Erythroblast (primary cell): ENCODE measurements at places on chromosomes 5 and 9.
A peak's percentile ranks its signal among the peaks of the same experiment; 100 is the strongest.

GRCh38 chr5:1692381-1692780 is 107.3 kb downstream of the MRPL36 start:
- DNase-seq: no peak

- DNase-seq: no peak
These were observed 6.0 kb upstream of the RICTOR start for GRCh38 chr5:39080168-39080567.

DNA sequence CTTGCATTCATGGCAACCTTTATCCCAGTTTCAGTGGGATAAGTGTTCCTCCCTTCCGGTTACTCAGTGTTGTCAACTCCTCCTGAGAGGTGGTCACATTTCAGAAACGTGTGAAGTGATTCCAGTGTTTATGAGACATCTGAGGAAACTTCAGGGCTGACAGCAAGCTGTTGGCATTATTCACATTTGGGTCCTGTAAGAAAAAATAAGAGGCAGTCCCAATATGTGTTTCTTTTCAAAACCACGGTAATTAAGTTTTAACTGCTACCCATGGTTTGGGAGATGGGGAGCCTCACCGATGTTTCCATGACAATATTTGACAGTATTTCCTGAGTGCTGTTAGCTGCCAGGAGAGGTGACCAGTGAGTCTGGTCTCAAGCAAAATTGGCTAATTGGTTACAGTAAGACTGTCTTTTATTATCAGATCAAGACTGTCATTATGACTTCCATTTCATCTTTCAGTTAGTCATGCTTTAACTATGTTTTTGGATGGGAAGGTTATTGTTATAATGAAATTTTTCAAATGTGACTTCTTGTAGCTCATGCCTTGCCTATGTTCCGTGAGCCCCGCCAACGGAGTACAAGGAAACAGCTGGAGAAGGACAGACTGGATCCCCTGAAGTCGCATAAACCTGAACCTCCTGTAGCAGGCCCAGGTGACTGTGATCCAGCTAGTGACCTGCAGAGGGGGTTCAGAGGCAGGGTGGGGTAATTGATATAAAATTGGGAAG is 115.3 kb downstream of the GDNF start:
- DNase-seq: no peak

DNA sequence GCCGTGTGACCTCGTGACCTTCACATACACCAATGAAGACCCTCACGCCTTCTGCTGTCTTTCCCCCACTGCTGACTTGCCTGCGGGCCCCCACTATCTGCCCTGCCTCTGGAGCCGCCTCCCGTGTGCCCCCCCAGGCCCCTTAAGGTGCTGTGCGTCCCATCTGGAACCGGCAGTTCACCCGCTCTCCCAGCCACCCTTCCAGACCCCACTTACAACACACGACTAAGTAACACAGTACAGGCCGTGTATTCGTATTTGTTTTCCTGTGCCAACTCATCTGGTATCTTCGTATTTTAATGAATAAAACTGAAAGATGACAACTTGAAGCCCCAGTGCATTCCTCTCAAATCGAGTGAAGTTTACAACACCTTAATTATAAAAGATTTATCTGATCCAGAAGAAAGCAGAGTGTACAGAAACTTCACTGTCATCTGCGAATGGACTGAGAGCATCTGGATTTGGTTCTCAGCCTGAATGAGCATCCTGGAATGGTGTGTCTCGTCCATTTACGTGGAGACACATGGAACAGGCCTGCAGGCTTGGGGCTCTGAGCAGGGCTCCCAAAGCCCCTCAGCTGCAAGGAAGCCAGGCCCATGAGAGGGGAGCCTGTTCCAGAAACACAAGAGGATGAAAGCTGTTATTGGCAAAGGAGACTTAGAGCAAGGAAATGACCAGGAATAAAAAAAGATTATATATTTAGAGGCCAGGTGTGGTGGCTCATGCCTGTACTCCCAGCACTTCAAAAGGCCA is 21.9 kb upstream of the TERT start:
- no peak for DNase-seq

GRCh38 chr9:37995961-37996818 is 72.8 kb downstream of the SHB start:
- DNase-seq: peak; percentile 81

DNA sequence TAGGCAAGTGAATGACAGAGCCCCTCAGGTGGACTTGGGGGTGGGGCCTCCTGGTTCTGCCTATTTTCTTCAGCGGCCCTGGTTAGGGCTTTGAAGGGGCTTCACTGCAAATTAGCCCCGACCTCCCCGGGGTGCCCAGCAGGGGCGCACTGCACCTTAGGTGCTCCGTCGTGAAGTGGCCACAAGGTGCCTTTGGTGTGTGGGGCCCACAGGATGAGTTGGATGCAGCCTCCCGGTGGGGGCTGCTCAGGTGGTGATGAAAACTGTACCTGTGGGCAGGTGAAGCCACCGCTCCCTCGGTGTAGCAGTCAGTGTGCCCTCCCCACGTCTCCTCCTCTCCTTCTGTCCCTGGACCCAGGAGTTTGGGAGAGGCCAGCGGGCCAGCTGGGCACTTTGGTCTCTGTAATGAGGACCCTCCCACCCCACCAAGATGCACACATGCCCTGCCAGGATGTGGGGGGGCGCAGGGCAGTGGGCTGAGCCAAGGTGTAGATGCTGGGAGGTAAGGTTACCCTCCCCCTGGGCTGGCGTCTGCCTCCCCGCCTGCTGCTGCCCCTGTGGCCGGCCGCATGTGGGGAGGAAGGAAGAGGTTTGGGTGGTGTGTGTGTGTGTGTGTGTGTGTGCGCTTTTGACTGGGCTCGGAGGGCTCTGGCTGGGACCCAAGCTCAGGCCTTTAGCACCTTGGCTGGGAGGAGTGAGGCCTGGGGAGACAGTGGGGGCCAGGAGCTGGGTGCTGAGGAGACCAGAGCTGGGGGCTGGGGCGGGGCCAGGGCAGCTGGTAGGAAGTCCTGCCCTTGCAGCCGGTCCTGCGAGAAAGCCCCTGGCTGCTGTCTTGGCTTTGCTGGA is 55.6 kb downstream of the RXRA start:
- peak; percentile 39 for DNase-seq

DNA sequence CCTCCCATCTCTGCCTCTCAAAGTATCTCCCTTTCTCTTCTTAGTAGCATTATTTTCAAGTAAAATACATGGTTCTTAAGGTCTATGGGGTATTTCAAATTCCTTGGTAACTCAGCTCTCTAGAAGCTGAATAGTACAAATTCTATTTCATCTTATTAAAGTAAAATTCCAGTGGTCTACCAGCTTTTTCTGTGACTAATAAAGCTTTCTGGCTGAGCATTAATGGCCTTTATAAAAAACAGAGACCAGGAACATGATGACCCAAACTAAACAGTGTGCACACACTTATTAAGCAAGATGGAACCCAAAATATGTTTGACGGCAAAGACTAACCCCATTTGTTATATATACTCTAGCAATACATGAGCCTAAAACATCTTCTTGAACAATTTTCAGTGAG is 142.6 kb downstream of the OR2K2 start:
- DNase-seq: no peak

GRCh38 chr5:169503886-169504285 is 79.7 kb upstream of the SPDL1 start:
- DNase-seq: no peak

DNA sequence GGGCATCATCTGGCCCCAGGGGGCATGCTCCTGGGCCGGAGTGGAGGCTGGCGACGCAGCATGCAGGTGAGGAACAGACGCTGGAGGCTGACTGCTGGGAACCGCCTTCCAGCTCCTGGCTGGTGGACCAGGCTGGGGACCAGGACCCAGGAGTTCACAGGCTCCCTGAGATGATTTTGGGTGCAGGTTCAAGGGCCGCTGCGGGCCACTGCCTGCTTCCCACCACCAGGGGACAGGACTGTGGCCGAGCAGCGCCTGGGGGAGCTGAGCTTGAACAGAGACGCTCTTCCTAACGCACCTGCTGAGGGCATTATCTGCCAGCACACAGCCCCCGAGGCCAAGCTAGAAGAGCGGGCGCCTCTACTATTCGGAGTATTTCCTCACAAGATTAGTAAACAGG is 132.1 kb upstream of the RAPGEF1 start:
- no peak for DNase-seq

GRCh38 chr9:136563646-136564325 is 17.9 kb upstream of the NOTCH1 start:
- no peak for DNase-seq

- peak; percentile 45 for DNase-seq
These were observed 21.5 kb upstream of the LPCAT1 start for GRCh38 chr5:1545126-1545804.

GRCh38 chr9:95644377-95644776 is 127.6 kb upstream of the PTCH1 start:
- DNase-seq: no peak
